Urinary bladder (tissue), 4 donors: ENCODE measurements at places on chromosomes 7 and 10. TPM values are rescaled to one million over a fixed set of nuclear protein-coding genes. Genes with fewer than 3 reads are reported as not detected.

DNA sequence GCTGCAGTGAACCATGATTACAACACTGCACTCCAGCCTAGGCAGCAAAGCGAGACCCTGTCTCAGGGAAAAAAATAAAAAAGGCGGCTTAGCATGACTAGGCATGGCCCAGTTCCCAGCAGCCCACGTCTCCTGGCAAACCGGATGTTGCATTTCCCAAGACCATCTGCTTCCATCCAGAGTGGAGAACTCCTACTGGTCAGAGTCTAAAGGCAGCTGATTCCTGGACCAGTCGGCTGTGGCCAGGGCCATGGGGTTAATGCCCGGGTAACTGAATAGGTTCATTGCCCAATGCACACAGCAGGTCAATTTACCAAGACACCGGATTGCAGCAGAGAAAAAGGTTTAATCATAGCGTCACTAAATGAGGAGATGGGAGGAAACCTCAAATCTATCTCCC, 133.1 kb downstream of the MYL10 start:
- DNase-seq: no peak

- DNase-seq: no peak
Observed at GRCh38 chr10:84432891-84433290, 104.5 kb downstream of the CCSER2 start.

Gene CCDC172
- polyA plus RNA-seq: not detected

- DNase-seq: no peak
Observed at GRCh38 chr7:80412842-80413241, 99.0 kb downstream of the GNAT3 start.

DNA sequence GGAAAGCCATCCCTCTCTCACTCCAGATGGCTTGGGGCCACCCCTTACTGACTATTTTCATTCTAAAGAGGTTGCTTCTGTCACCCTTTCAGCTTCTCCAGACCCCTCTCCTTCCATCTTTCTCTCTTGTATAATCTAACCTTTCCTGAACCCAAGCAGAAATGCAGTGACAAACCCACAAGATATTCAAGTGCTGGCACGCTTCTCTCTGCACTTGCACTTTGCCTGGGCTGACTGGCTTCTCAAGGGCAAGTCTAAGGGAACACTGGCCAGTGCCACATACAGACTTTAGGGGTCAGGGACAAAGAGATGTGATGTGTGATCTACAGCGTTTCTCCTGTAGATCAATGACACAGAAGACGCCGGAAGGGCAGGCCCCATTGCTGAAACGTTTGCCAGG, 150.4 kb upstream of the LANCL2 start:
- DNase-seq: no peak

DNA sequence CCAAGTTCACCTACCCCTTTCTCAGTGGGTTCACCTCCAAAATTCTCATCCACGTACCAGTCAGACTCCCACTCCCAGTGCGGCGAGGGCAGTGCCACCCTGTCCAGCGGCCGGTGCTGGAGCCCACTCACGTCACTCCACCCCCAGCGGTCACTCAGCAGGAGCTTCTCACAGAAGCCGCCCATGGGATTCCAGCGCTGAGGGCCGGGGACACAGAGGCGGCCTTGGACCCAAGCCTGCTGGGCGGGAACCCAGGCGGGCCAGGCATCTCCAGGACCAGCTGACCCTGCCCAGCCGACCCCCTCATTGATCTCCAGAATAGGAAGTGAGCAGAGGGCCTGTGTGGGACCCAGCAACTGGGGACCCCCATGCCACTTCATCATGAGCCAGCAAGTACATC, 7.2 kb downstream of the TECPR1 start:
- no peak for DNase-seq

DNA sequence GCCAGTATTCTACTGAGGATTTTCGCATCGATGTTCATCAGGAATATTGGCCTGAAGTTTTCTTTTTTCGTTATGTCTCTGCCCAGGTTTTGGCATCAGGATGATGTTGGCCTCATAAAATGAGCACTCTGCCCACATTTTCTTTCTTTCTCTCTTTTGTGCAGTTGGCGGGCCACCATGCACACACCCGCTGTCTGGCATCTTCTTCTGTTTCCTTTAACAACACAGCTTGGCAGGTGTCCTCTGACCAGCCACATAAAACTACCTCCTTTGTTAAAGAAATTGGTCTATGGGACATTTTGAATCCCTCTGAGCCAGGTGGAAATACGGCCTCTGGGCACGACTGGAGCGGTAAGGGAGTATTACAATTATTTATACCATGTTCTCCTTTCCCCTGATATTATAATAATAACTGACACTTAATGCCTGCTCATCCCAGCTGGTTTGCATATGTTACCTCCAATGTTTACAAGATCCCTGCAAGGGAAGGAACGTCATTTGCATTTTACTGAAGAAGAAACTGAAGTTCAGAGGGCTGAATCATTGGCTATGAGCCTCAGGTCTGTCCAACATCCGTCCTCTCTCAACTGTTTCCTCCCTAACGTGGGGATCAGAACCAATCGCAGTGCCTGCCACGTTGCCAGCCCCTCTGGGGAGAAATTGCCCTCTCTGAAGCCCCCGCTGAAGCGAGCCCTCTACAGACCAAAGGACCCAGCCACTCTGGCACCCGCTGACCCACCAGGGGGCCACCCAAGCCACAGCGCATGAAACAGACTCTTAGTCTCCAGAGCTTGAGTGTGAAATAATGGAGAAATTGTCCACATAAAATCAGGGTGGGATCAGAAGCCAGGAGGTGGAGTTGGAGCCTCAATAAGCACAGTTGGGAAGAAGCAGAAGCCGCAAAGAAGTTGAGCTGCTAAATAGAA, 125.0 kb upstream of the FOXK1 start:
- DNase-seq: no peak

DNA sequence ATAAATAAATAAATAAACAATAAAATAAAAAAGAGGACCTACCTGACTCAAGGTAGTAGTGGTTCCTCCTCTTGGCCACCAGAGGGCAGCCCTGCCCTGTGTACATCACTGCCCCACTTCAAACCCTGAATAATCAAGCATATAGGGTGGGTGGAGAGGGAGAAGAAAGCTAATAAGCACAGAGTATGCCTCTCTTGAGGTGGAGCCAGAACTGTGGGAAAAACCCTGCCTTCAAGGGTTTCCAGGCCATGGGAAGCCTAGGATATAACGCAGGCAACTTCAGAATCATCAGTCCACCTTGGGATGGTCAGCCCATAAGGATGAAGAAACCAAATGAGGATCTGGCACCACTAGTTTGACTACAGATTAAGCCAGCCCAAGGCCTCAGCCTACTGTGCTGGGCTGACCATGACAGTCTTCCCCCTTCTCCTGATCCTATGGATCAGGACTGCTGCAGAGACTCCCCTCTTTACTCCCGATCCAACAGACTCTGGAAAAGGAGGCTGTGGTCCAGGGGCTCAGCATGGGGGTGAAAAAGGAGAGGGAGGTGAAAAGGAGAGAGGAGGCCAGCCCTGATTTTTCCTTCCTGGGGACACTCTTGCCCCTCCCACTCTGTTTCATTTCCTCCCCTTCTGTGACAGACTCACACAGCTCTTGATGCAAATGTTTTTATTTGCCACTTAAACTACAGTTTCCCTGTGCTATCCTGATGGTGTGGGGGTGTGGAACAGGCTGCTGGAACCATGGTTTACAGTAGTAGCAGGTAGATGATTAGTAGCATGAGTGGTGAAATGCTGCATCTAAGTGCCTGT, 10.1 kb downstream of the AVPI1 start:
- DNase-seq: no peak

Gene WNT2
- 0.48 TPM for polyA plus RNA-seq

Gene TNS3
- 15.5 TPM for polyA plus RNA-seq

- no peak for DNase-seq
Observed at GRCh38 chr7:20650782-20651181, 35.3 kb downstream of the ABCB5 start.

GRCh38 chr10:131240691-131241090, 70.8 kb downstream of the TCERG1L start:
- DNase-seq: no peak

Gene GRM8
- polyA plus RNA-seq: 2.1 TPM

Gene GPR37
- polyA plus RNA-seq: 4.8 TPM
